ENCODE measurements at places on chromosomes 5 and 9. TPM values are rescaled to one million over a fixed set of nuclear protein-coding genes. Genes with fewer than 3 reads are reported as not detected.

The NR3C1 gene
- 86.2 TPM for total RNA-seq

The NPR3 gene
- 10.8 TPM for total RNA-seq

- H3K27me3 ChIP-seq = no peaks in the 10 kb centered on the region
- no peak overlapping the region for H3K27ac ChIP-seq
- no peaks in the 10 kb centered on the region for H3K4me1 ChIP-seq
- no peak overlapping the region for H3K4me3 ChIP-seq
- DNase-seq = no peak
Observed at GRCh38 chr9:76680716-76681425, 83.4 kb upstream of the PCA3 start.

The CRB2 gene
- total RNA-seq = not detected

The SLC22A4 gene
- 1.9 TPM for total RNA-seq

The PTGR1 gene
- 32.3 TPM for total RNA-seq

- no peak for DNase-seq
- no peak overlapping the region for H3K4me3 ChIP-seq
- no peaks in the 10 kb centered on the region for H3K4me1 ChIP-seq
- H3K27me3 ChIP-seq = no peaks in the 10 kb centered on the region
Observed at GRCh38 chr9:108039493-108039892, 549.9 kb upstream of the KLF4 start.

The PTPRD gene
- 5.1 TPM for total RNA-seq

- H3K27ac ChIP-seq = no peak overlapping the region
- no peak for DNase-seq
- H3K4me1 ChIP-seq = no peaks in the 10 kb centered on the region
- H3K27me3 ChIP-seq = no peaks in the 10 kb centered on the region
- H3K36me3 ChIP-seq = no peaks in the 10 kb centered on the region
- no peak overlapping the region for H3K4me3 ChIP-seq
Observed at GRCh38 chr9:87181670-87182069, 234.4 kb upstream of the GAS1 start.

GRCh38 chr5:129135633-129136032 lies 41.1 kb downstream of the ISOC1 start:
- DNase-seq = no peak
- H3K4me3 ChIP-seq = no peak overlapping the region
- no peaks in the 10 kb centered on the region for H3K27me3 ChIP-seq
- H3K27ac ChIP-seq = no peak overlapping the region
- no peaks in the 10 kb centered on the region for H3K4me1 ChIP-seq

- no peak for DNase-seq
- H3K4me3 ChIP-seq = no peak overlapping the region
- H3K4me1 ChIP-seq = no peaks in the 10 kb centered on the region
- no peaks in the 10 kb centered on the region for H3K36me3 ChIP-seq
- no peaks in the 10 kb centered on the region for H3K27me3 ChIP-seq
Observed at GRCh38 chr5:162990856-162991497, 446.4 kb upstream of the CCNG1 start.

DNA sequence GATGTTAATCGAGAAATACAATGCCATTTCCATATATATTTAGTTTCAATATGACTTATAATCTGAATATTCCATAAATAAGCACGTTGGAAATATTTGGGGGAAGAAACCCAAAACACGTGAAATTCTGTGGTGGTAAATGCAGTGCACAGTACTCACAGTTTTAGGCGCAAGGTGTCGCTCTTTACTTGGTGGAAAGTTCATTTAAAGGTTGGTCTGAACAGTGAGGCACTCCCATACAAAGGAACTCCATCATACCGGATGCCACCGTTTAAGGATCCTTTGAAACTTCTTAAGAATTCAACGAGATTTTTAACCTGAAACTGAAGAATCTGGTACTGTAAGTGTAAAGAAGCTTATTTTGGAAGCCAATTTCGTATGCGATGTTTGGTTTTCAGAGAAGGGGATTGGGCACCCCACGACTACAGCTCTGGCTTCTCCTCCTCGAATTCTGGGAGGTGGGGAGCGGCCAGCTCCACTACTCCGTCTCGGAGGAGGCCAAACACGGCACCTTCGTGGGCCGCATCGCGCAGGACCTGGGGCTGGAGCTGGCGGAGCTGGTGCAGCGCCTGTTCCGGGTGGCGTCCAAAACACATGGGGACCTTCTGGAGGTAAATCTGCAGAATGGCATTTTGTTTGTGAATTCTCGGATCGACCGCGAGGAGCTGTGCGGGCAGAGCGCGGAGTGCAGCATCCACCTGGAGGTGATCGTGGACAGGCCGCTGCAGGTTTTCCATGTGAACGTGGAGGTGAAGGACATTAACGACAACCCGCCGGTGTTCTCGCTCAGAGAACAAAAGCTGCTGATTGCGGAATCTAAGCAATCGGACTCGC lies at the start of gene PCDHA11:
TSS of gene PCDHA11 (plus strand) at position 237 of the 834 bp plus-strand sequence. CDS start at position 384, 147 bp downstream.
- H3K27me3 ChIP-seq = no peaks in the 10 kb centered on the region
- no peaks in the 10 kb centered on the region for H3K36me3 ChIP-seq
- H3K27ac ChIP-seq = no peak within 1 kb of the TSS
- H3K4me3 ChIP-seq = no peak within 1 kb of the TSS

The UIMC1 gene
- total RNA-seq = 43.3 TPM

The CEP72 gene
- total RNA-seq = 6.3 TPM

DNA sequence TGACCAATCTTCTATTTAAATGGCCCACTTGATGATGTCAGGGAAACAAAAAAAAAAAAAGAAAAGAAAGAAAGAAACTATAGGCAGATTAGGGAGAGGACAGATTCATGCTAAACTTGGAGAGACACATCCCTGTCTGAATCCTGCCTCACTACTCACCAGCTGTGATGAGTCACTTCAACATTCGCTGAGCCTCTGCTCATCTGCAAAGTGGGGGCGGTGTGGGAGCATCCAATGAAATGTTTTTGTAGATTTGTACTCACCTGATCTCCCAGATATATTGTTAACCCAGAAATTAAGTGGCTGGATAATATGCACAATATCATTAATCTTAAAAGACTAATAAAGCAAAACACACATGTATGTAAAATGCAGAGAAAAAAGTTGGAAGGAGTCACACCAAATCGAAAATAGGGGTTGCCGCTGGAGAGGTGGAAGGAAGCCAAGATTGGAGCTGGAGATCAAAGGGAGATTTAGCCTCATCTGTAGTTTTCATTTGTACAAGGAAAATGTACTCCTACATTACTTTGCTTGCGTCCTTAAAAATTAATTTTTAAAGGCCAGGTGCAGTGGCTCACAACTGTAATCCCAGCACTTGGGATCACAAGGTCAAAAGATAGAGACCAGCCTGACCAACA lies 17.0 kb upstream of the ERGIC1 start:
- H3K27ac ChIP-seq = no peak overlapping the region
- no peaks in the 10 kb centered on the region for H3K27me3 ChIP-seq
- H3K36me3 ChIP-seq = no peaks in the 10 kb centered on the region
- H3K4me1 ChIP-seq = no peaks in the 10 kb centered on the region
- H3K4me3 ChIP-seq = no peak overlapping the region

- DNase-seq = no peak
- H3K27ac ChIP-seq = no peak overlapping the region
- H3K36me3 ChIP-seq = no peaks in the 10 kb centered on the region
- H3K4me3 ChIP-seq = no peak overlapping the region
- H3K4me1 ChIP-seq = peaks cover 8% of the 10 kb centered on the region
Observed at GRCh38 chr9:117720066-117720465, 15.9 kb downstream of the TLR4 start.

The PCDHA6 gene
- total RNA-seq = 1.4 TPM

GRCh38 chr9:130447193-130447816 lies 2.5 kb downstream of the ASS1 start:
- H3K4me1 ChIP-seq = no peaks in the 10 kb centered on the region
- peak overlapping the region; percentile 67 for H3K27ac ChIP-seq
- H3K36me3 ChIP-seq = no peaks in the 10 kb centered on the region
- DNase-seq = no peak
- no peak overlapping the region for H3K4me3 ChIP-seq

DNA sequence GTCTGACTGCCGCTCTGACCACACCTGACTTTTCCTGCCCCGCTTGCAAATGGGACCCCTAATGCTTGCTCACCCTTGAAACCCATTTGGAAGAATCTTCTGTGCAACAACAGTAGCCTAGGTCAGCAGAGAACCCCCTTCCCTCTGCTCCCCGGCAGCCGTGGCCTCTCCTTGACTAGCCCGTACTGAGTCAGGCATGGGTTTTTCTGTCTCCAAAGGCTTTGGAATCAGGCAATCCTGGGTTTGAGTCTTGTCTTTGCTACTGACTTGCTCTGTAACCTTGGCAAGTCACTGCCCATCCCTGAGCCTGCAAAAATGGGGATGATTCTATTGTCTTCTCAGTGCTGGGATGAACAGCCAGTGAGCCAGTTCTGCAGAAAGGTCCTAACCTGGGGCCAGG lies 135.4 kb downstream of the RGS3 start:
- H3K4me3 ChIP-seq = no peak overlapping the region
- H3K4me1 ChIP-seq = no peaks in the 10 kb centered on the region
- H3K27ac ChIP-seq = no peak overlapping the region
- DNase-seq = no peak
- H3K27me3 ChIP-seq = no peaks in the 10 kb centered on the region
- peaks cover 33% of the 10 kb centered on the region for H3K36me3 ChIP-seq

- H3K4me3 ChIP-seq = no peak overlapping the region
- no peaks in the 10 kb centered on the region for H3K36me3 ChIP-seq
- DNase-seq = no peak
- no peak overlapping the region for H3K27ac ChIP-seq
Observed at GRCh38 chr5:155113888-155114287, 100.3 kb downstream of the KIF4B start.

DNA sequence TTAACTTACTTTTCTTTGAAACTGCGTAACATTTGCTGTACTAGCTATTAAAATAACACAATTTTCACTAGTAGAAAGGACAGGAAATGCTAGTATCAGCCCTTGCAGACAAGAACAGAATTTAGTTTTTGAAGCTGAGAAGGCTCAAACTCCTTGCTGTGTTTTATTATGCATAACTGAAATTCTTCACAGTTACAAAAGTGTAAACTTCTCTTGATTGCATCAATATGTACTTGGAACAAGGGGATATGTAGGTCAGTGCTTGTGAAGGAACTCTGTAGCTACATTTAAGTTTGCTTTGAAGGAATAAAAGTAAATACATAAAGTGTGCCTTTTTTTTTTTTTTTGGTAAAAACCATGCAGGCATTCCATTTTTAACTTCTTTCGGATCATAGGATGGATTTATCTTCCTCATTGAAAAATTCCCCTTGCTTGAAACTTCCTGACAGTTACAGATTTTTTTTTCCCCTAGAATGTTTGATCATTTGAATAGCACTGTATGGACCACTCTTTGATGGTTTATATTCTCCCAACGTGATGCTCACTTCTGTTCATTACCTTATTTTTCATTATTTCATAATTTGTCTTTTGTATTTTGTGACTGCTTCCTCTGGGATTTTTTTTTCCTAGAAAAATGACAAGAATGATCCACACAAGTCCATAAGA lies 94.9 kb upstream of the DAB2 start:
- H3K4me1 ChIP-seq = peaks cover 35% of the 10 kb centered on the region
- no peaks in the 10 kb centered on the region for H3K36me3 ChIP-seq

The GAS1 gene
- 39.9 TPM for total RNA-seq

DNA sequence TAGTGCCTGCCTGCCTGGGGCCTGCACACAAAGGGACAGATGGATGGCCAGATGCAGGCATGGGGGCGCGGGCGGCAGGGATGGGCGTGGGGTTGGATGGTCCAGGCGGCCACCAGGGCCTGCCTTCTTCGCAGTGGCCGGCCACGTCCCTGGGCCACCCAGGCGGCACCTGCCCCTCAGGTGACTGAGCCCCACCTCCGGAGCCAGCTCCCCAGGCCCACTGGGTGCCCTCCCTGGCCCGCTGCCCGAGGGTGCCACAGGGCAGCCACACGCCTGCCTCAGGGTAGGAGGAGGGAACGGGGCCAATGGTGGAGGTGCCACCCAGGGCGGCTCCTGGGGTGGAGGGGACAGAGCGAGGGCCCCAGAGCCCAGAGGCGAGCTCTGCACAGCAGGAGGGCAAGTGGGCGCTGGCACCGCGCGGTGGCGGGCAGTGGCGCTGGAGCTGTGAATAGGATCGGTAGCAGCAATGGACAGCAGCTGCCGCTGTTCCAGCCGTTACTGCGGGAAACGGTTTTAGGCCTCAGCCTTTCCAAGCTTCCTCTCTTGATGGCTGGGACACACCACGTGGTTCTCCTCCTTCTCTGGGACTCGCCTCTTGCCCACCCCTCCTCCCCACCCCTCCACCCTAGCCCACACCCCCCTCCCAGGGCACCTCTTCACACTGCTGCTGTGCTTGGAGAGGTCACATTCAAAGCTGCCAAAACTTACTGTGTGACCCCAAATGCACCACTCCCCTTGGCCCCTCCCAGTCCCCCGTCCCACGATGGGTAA lies 19.1 kb downstream of the LHX3 start:
- no peak for DNase-seq
- H3K4me1 ChIP-seq = no peaks in the 10 kb centered on the region
- H3K36me3 ChIP-seq = no peaks in the 10 kb centered on the region
- H3K27me3 ChIP-seq = peaks cover 76% of the 10 kb centered on the region
- H3K27ac ChIP-seq = no peak overlapping the region

DNA sequence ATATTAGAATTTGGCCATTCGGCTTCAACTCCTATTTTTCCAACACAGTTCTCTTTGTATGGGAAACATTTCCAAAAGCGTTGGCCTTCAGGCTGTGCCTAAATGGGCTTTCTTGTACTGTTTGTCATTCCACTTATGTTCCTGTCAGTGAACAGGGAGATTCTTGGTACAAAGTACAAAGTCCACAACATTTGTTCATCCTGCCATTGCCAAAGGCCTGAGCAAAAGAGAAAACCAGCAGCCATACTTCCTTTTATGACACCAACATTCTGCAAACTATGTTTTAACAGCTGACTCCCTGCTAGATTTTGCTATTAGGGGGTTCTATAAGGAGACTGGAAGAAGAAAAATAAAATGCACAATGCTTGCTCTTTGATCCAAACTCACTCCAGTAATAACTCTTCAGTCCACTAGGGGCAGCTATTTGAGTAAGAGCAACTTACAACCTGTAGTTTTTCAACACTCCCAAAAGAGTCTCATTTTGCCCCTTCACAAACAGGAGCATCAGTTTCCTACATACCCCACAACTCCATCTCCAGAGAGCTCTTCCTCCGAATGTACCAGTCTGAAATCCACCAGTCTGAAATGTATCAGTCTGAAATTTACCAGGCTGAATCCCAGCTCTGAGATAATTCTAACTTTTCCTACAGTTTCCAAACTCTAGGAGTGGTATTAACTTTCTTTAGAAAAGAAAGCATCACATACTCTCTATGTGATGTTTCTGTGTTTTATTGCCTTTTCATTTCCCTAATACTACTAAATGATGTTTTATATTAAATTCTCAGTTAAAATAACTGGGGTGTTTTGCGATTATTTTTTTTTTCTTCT lies 693.8 kb downstream of the DNAH5 start:
- H3K4me3 ChIP-seq = no peak overlapping the region
- no peak for DNase-seq
- H3K27ac ChIP-seq = no peak overlapping the region
- no peaks in the 10 kb centered on the region for H3K36me3 ChIP-seq
- H3K4me1 ChIP-seq = no peaks in the 10 kb centered on the region

GRCh38 chr5:133354323-133355185 lies 257.8 kb downstream of the FSTL4 start:
- no peak overlapping the region for H3K4me3 ChIP-seq
- no peaks in the 10 kb centered on the region for H3K4me1 ChIP-seq
- H3K36me3 ChIP-seq = no peaks in the 10 kb centered on the region
- no peaks in the 10 kb centered on the region for H3K27me3 ChIP-seq

- DNase-seq = no peak
- H3K36me3 ChIP-seq = no peaks in the 10 kb centered on the region
- no peaks in the 10 kb centered on the region for H3K4me1 ChIP-seq
- no peaks in the 10 kb centered on the region for H3K27me3 ChIP-seq
Observed at GRCh38 chr9:80556631-80557030, 984.9 kb downstream of the TLE4 start.

The MARCOL gene
- total RNA-seq = not detected

All from tibial nerve (tissue), 4 donors.